Anterior cingulate cortex (tissue), 58 donors: ENCODE measurements at places on chromosomes 6 and 20.

DNA sequence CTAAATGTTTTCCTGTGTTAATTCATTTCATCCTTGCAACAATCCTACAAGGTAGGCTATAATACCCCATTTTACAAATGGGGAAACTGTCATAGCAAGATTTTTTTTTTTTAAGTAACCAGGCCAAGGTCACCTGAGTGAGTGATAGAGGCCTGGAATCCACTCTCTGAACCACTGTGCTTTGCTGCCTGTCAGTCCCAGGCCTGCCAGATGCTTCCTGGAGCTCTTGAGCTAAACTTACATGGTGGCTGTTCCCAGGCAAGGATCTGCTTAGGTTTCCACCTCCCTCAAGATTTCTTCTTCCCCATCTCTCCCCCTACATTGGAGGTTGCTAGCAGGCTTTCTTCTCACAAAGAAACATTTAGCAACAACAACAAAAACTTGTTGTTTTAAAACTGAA is 32.7 kb upstream of the RNF8 start:
- DNase-seq = no peak

- DNase-seq = no peak
Measured at GRCh38 chr20:4040283-4041179, 25.2 kb upstream of the RNF24 start.

DNA sequence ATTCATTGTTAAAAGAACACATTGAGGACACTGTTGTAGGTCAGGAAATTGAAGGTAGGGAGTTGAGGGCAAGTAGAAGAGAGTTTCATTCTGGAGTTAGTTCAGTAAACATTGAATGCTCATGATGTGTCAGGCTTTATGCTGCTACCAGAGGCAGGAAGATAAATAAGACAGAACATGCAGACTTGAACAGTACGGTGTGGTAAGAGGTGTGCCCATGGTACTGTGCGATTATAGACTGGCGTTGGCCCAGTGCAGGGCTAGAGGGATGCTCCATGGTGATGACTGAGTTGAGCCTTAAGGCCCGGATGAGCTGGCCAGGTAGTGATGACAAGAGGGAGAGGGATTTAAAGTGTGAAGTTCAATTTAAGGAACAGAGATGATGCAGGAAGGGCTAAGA is 50.8 kb downstream of the CARMIL1 start:
- no peak for DNase-seq

GRCh38 chr20:62522748-62523396 is 47.1 kb upstream of the GATA5 start:
- no peak for DNase-seq
